ENCODE measurements at places on chromosomes 6 and 20. TPM values are rescaled to one million over a fixed set of nuclear protein-coding genes. Genes with fewer than 3 reads are reported as not detected.

GRCh38 chr6:155854787-155855186 is 399.1 kb upstream of the NOX3 start:
- DNase-seq = no peak

DNA sequence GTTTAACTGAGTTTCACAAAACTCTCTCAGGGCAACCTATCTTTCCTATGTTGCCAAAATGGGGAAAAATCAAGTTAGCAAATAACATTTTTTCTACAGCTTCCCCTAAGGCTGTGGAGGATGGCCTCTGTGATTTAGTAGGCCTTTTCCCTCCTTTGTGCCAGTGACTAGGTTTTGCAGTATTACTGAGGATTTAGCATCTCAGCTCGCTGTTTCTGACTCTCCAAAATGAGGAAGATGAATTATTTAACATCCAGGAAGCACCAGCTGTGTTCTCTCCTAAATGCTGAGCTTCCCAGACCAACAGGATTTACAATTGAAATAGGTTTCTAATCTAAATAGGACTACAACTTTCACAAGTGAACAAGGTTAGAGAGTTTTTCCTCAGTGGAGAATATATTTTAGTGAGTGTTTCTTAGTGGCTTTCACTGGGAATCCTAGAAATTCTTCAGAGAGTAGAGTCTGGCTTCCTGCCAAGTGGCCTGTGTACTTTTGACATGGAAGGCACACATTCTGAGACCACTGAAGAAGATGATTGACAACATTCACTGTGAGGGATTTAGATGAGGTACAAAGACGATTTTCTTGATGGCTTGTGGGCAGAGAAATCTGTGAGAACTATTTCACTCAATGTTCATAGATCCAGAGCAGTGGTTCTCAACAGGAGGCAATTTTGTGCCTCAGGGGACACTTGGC is 62.4 kb downstream of the PTCHD4 start:
- DNase-seq = no peak

DNA sequence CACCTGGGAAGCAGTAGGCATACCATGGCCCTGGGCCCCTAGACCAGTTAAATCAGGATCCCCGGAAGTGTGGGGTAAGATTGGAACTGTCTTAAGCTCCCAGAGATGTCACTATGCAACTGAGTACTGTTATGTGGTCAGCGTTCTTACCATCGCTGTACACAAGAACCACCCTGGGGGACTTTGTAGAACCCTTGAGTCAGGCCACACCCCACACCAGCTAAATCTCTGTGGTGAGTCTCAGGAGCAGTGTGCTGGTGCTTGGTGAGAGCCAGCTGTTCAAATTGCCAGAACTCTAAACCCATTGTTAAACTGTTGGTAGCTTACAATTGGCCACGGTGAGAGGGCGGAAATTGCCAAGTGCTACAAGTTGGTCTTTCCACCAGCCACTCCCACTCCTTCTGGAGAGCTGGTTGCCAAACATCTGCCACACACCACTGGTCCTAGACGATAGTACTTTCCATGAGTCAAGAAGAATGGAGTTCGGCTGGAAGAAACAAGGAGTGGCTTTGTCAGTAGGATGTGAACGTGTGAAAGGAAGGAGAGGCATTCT is 80.5 kb upstream of the SYNDIG1 start:
- DNase-seq = no peak

DNA sequence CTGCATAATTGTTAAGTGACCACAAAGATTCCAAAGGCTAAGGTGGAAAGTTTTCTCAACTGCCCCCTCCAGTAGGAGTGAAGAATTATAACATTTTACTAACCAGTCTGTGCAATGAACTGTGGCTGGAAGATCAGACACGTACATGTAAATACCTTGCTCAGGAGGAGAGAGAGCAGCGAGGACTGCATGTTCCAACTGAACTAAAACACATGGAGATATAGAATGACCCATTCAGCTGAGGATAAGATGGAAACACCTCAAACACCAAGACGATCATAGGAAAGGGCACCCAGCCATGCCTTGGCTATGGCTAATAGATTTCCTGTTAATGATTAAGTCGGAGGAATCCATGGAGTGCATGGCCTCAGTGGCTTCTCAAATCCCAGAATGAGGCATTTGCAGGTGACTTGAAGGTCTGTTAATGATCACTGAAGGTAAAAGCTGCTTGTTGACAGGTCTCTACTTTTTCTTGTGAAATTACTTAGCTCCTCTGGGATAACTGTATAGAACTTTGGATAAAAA is 875.6 kb downstream of the TFAP2A start:
- DNase-seq = no peak

DNA sequence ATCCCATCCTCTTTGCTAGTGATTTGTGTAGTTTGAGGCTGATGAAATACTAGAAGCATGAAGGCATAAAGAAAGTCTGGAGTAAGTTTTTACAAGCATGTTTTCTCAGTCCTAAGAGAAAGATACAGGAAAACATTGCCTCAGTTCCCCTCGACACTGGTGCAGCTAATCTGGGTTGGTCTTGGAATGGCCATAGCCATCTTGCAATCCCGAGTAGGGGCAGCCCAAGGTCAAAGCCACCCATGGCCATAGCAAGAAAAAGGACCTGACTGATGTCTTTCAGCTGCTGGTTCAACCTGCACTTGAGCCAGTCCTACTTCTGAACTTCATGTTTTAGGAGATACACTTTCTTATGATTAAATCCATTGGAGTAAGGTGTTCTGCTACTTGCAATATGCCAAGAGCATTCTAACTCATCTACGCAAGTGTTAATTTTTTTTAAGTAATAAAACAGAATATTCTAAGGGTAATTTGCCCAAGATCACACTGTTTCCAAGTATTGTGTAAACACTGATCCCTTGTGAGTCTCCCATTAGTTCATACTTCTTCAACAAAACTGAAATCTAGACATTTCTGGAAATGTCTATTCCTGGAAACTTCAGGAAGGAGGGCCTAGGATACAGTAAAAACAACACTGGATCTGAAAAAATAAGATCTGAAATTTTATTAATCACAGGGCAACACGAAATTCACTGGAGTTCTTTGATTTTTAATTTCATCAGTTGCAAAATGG is 108.9 kb downstream of the MAP3K5 start:
- no peak for DNase-seq

- no peak for DNase-seq
Measured at GRCh38 chr6:45537539-45537938, 159.8 kb upstream of the SUPT3H start.

GRCh38 chr6:11345536-11345935 is 113.1 kb upstream of the NEDD9 start:
- DNase-seq = no peak

GRCh38 chr6:33983109-33983716 is 162.7 kb downstream of the GRM4 start:
- DNase-seq = peak; percentile 53

DNA sequence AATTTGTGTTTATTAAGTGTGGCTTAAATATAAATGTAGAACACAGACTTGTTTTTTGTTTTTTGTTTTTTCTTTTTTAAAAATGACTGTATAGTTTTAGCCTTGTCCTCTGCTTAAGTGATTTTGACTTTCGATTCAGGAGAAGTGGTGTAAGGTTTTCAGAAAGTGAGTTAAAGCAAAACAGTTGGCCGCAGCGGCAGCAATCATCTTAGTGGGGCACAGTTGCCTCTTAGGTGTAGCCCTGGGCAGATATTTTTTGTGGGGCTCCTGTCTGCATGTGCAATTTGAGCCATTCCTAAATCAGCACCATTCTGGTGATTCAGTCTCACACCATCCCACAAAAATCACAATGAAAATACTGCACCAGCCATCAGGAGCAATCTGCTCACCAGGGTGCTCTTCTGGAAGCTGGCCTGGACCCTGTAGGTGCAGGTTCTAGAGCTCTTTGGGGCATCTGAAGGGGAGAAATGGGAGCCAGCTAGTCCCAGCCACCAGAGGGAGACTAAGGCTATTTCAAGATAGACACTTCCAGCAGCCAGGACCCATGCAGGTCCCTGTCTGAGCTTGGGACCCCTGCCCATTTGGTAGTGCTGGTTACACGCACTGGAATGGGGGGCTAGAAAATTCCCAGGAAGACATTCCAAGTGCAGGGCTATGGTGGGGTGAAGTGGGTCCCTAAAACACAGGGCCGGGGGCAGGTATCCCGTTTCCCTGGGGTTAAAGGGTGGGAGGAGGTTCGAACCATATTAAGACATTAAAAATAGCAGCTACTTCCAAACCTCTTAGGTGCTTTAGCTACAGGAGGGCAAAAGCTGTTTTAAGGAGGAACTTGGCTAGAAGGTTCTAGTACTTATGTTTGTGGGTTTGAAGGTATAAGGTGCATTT is 156.6 kb downstream of the NFATC2 start:
- peak; percentile 31 for DNase-seq

DNA sequence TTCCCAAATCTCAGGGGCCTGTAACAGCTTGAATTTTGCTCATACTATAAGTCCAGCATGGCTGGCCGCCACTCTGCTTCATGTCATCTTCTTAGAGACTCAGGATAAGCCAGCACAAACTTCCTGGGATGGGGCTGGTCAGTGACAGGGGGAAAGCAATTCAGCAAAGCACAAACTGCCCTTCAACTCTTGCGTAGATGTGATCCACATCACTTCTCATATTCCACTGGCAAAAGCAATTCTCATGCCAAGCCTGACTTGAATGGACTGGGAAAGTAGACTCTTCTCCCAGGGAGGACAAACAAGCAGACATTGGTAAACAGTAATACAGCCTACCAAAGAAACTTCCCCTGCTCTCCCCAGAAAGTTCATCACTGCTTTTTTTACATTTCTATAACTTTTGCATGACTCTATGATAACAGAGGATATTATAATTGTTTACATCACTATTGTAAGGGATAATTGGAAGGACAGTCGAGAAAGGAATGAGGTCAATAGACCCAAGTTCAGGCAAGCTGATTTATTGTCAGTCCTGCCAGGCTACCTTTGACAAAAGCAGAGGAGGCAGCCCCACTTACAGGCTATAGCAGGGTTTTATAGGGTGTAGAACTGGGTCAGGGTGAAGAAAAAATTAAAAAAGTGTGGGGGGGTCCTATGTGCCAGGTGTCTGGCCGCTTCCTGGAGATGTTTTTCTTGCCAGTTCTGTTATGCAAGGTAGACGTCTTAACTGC is 37.4 kb downstream of the RBM24 start:
- no peak for DNase-seq

- no peak for DNase-seq
Measured at GRCh38 chr20:32634041-32634805, 39.5 kb downstream of the C20orf203 start.

- DNase-seq = no peak
Measured at GRCh38 chr6:100255701-100256100, 209.0 kb downstream of the SIM1 start.

- no peak for DNase-seq
Measured at GRCh38 chr6:163346497-163346961, 68.0 kb upstream of the QKI start.

GRCh38 chr6:51640021-51640420 is 447.4 kb downstream of the PKHD1 start:
- DNase-seq = no peak

DNA sequence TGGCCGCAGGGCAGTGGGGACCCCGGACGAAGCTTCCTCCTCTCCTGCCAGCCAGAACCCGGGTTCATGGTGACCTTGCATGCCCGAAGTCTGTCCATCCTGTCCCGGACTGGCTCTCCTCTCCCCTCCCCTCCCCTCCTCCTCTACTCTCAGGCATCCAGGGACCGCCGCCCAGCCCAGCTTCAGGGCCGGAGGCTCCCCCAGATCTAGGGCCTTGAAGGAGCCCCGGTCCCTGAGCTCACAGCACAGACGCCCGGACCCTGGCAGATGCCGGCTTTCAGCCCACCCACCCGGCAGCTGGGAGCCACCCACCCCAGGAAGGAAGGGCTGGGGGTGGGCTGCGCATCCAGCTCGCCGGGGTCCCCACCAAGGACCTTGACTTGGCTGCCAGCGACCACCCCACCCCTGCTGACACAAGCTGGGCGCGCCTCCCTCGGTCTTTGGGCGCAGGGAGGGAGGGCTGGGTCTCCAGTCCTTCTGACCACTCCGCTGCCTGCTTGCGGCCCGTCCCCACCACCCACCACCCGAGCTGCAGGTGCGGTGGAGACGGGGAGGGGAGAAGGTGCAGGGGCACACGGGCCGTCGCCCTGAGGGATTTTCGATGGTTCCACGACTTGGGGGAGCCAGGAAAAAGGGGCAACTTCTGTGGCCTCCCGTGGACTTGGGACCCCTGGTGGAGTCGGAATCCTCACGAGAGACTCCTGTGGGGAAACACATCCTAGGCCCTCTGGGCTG is 5.8 kb upstream of the ABHD16B start:
- DNase-seq = no peak

- DNase-seq = no peak
Measured at GRCh38 chr6:132084811-132085509, 133.8 kb upstream of the CCN2 start.

DNA sequence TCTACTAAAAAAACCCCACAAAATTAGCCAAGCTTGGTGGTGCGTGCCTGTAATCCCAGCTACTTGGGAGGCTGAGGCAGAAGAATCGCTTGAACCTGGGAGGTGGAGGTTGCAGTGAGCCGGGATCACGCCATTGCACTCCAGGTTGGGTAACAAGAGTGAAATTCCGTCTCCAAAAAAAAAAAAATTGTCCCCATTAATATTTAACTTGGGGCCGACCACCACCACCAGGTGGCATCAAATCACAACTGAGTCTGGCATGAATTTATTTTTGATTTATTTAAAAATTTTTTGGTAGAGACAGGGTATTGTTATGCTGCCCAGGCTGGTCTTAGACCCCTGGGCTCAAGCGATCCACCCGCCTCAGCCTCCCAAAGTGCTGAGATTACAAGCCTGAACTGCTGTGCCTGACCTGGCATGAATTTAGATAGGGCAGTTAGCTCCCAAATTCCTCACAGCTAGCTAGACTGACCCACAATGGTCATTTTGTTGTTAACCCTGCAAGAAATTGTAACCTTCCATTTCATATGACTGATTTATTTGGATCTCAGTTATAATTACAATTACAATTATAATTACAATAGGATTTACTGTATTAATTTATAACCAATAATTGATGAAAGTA is 17.1 kb upstream of the BEND3 start:
- DNase-seq = peak; percentile 48

DNA sequence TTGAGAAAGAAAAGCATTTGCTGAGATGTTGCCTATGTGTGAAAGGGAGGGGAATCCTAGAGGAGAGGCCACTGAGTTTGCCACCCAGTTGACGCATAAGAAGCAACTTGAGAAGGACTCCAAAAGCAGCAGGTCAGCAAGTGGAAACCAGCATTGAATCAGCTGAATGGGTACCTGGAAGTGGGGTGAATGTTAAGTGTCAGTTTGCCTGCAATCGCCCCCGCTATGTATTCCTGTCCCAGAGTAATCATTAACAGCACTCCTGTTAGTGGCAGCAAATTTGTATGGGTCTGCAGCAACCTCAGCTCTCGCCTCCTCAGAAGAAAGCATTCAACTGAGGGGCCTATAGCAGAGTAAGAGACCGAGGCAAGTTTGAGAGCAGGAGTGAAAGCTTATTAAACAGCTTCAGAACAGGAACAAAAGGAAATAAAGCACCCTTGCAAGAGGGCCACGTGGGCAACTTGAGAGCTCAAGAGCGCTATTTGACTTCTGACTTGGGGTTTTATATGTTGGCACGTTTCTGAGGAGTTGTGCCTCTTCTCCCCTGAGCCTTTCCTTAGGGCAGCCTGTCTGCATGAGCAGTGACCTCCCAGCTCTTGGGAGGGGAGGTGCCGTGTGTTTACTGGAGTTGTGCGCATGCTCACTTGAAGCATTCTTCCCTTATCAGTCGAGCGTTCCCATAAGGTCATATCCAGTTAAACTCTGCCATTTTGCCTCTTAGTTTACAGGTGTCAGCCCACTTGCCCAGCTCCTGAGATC is 122.6 kb upstream of the PHACTR1 start:
- DNase-seq = peak; percentile 64

GRCh38 chr6:144714021-144714712 is 429.0 kb downstream of the UTRN start:
- DNase-seq = no peak

The HLA-DRA gene
- 760 TPM for polyA plus RNA-seq

The CST7 gene
- polyA plus RNA-seq = 119 TPM

The HDGFL1 gene
- not detected for polyA plus RNA-seq

The ARMC2 gene
- polyA plus RNA-seq = 2.9 TPM

The FAM83C gene
- polyA plus RNA-seq = not detected

The MCCD1 gene
- polyA plus RNA-seq = not detected

All from lung (tissue), 17 donors.